ENCODE measurements at places on chromosomes 6 and 20. TPM values are rescaled to one million over a fixed set of nuclear protein-coding genes. Genes with fewer than 3 reads are reported as not detected.

DAAM2 gene
- 87.2 TPM for total RNA-seq

BTBD3 gene
- 29.7 TPM for total RNA-seq

GJA10 gene
- not detected for total RNA-seq

TUBB2B gene
- total RNA-seq = 67.2 TPM

GTSF1L gene
- total RNA-seq = not detected

TGM3 gene
- total RNA-seq = not detected

CLIC5 gene
- not detected for total RNA-seq

UNC5CL gene
- total RNA-seq = 0.76 TPM

- no peak for DNase-seq
Observed at GRCh38 chr20:63703976-63704748, 3.6 kb downstream of the ARFRP1 start.

DNA sequence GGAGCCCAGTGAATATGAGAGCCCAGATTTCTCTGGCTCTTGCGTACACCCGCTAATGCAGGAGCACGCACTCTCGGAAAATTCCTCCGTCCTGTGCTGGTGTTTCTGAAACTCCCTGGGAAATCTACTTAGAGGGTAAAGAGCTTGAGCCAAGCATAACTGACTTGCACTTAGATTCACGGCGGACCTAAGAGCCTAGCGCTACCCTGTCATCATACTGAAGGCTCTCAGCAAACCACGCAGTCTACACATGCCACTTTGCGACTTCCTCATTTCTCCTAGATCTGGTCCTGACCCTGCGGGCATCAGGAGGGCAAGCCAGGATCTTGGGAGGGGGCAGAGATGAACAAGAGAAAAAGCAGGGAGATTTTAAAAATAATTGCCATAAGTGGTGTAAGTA is 324.7 kb downstream of the CD83 start:
- no peak for DNase-seq

GRCh38 chr6:37536491-37537190 is 36.9 kb upstream of the CCDC167 start:
- DNase-seq = no peak

DNA sequence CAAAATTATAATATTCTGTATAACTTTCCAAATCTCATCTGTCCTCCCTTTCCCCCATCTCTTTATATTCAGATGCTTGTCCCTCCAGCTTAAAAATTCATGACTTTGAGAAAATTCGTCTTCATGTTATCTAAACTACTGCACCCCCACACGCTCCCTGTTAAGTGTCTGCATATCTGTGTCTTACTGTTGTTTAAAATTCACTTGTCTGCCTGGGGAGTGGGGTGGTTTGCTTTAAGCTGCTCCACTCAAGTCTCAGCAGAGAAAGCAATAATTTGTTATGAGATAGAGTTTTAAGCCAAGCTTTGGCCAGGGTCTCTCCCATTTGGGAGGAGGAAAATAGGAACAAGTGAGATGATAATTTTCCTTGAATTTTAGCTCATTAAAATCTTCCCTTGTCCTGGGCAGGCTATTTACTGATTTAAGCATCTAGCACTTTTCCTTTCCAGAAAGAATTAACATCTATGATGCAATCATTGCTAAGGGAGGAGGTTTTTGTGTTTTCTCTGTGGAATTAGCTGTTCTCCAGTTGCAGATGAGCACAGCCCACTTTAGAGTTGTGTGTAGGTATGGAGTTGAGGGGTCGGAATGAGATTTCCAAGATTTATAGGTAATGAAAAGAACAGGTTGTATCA is 36.8 kb downstream of the MTHFD1L start:
- no peak for DNase-seq

- DNase-seq = no peak
Observed at GRCh38 chr6:31819871-31820299, 4.5 kb downstream of the HSPA1A start.

- no peak for DNase-seq
Observed at GRCh38 chr6:136840276-136841001, 18.0 kb downstream of the PEX7 start.

DNA sequence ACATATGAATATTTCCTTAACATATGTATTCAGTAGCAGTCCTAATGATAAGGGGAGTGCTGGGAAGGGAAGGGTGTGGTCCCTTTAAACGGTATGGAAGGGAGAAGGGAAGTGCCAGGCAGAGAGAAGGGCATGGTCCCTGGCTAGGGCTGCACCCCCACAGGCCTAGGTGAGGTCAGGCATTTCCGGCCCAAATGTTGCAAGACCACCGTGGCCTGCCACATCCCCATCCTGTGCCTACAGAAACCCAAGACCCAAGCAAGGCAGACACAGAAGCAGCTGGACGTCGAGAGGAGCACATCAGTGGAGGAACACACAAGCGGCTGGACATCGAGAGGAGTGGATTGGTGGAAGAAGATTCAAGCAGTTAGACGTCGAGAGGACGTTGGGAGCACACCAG is 5.9 kb downstream of the RRAGD start:
- peak; percentile 48 for DNase-seq

GRCh38 chr6:135025775-135026174 is 28.8 kb downstream of the HBS1L start:
- no peak for DNase-seq

DNA sequence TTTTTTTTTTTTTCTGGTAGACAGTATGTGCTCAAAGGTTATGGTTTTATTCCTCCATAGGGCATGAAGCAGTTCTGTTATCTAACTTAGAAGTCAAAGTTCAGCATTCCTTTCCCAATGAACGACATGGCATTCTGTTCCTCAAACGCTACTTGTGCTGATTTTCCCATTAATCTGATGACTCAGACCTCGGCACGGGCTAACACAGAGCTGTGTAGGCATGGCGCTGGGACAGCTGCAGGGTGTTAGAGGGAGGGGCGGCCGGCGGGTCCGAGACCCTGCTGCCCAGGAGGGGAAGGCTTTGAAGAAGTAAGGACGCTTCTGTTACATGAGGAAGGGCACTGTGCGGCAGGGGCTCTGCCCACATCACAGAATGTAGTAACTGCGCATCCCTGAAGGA is 93.6 kb upstream of the AGPAT4 start:
- DNase-seq = no peak

GRCh38 chr6:137181891-137182653 is 8.6 kb upstream of the IL22RA2 start:
- DNase-seq = no peak

- DNase-seq = no peak
Observed at GRCh38 chr20:53210931-53211330, 238.8 kb downstream of the TSHZ2 start.

GRCh38 chr20:25369971-25370370 is 20.7 kb downstream of the ABHD12 start:
- no peak for DNase-seq

DNA sequence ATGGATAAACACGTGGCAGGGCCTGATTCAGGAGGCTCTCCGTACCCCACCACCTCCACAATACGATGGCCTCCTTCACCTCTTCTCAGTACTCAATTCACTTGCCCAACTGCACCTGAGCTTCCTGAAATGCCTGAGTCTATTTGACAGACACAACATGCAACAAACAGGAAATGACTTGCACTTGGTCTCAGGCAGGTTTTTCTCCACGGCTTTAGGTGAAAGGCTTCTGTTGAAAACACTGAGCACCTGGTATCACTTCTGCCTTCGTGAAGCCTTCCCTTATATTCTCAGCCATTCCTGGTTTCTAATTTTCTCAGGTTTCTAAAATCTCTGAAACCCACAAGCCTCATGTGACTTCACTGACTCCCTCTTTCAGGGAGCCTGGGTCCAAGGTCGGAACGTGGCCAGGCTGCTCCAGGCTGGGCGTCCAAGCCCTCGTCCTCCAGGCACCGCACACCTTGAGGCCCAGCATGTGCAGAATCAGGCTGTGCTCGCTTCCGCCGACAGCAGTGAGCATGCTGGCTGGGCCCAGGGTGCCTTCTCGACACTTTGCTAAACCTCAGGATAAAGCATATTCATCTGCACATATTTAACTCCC is 34.7 kb downstream of the TAF4 start:
- DNase-seq = no peak

DNA sequence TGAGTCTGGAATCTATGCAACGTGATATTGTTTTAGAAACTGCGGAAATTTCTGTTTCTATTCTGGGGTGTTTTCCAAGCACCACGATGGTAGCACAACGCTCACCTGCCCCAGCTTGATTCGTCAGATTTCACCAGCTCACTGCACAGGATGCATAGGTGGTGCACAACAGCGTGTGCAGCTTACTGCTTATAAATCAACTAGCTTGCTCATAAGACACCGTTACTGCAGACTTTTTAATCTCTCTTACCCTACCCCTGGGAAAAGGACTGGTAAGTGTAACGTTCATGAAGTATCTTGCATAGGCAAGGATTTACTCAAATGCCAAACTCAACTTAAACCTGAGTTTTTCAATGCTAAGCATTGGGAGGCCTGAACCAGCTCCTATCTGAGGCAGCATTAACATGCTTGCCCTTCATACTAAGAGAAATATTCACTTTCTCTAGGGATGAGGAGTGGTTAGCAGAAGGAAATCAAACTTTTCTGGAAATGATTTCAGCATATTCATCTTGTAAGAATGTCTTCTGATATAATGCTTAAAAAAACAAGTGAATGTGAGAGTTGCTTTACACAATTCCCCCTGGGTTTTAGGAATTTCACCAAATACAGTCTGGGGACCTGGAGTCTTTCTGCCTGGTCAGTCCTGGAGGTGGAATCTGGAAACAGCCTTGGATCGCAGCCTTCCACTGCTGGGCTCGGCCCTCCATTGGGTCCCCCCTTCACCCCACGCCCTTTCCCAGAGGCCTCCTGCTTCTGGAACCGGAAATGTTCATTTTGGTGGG is 100.6 kb downstream of the DACT2 start:
- no peak for DNase-seq

- DNase-seq = no peak
Observed at GRCh38 chr6:12955956-12956355, 239.4 kb downstream of the PHACTR1 start.

All from osteocyte (in vitro differentiated cells).